Activated naive CD8-positive, alpha-beta T cell treated with anti-CD3 and anti-CD28 coated beads for 36 hours (primary cell): ENCODE measurements at places on chromosomes 7 and 10. TPM values are rescaled to one million over a fixed set of nuclear protein-coding genes. Genes with fewer than 3 reads are reported as not detected.

Gene TUBB8
- total RNA-seq: not detected

DNA sequence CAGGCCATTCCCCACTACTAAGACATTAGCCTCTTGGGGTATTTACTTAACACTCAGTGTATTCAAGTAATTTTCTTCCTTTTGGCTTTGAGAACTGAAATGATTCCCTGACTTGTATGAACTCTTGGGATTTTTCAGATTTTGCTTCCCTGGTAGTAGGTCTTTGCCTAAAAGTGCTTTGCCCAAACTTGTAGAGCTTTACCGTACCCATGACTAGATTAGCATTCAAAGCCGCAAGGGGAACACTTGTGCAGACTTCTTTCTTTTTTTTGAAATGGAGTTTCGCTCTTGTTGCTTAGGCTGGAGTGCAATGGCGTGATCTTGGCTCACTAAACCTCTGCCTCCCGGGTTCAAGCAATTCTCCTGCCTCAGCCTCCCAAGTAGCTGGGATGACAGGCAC, 6.1 kb upstream of the STAM start:
- DNase-seq: no peak

DNA sequence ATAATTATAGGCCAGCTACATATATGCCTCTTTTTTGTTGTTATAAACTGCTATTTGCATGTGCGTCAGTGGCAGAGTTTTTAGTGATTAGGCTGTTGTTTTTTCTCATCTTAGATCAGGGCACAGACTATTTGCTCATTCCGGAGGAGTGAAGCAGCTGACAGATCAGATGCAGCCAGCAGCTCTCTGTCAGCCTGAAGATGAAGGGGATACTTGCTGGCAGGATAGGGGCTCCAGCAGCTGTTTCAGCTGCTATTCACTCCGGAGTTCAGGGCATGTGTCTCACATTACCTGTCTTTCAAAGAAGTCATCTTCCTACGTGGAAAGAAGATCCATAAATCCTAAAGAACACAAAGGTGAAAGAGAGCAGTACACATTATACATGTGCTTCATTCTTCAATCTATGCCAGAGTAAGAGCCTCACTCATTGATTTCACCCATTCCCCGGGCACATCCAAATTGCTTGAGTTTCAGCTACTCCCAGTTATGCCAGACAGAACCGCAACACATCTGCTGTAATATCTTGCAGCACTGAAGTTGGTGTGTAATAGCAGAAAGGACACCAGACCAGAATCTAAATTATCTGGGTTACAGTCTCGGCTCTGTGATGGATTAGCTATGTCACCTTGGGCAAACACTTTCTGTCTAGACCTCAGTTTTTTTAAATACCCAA, 182.8 kb upstream of the CHRM2 start:
- no peak for DNase-seq

DNA sequence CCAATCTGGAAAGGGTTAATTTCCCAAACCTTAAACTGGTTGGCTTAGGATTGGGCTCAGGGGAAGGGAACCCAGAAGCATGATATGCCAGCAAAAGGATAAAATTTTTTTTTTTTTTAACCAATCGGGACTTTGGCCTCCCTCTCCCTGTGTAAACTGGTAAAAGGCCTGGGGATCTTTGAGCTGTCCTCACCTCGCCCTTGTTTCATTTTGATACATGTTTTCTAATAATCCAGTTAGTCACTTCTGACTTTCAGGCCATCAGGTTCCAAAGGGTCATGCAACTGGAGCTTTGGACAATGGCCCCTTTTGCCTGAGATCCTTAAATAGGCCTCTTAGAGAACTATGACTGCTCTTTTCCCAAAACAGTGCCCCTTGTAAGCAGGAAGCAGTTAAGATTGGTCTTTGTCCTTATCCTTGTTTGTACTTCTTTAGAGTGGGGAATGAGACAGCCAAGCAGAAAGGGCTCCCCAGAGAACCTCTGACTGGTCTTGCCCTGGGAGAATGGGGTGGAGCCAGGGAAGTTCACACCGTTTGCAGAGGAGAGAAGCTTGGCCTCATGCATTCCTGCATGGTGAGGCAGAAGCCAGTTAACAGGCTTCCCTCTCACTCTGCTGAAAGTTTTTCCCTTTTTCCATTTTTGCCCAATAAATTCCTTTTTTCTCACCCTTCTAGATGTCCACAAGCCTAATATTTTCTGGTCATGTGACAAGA, 424.2 kb upstream of the CNTNAP2 start:
- DNase-seq: no peak

Gene HYAL4
- not detected for total RNA-seq
